Breast epithelium (tissue), 4 donors: ENCODE measurements at places on chromosomes 3 and 15.

- H3K4me3 ChIP-seq, result no peak overlapping the region
- H3K36me3 ChIP-seq, result no peaks in the 10 kb centered on the region
- no peak for DNase-seq
- no peaks in the 10 kb centered on the region for H3K27me3 ChIP-seq
- H3K27ac ChIP-seq, result no peak overlapping the region
Measured at GRCh38 chr3:49664300-49664699, 9.9 kb upstream of the APEH start.

DNA sequence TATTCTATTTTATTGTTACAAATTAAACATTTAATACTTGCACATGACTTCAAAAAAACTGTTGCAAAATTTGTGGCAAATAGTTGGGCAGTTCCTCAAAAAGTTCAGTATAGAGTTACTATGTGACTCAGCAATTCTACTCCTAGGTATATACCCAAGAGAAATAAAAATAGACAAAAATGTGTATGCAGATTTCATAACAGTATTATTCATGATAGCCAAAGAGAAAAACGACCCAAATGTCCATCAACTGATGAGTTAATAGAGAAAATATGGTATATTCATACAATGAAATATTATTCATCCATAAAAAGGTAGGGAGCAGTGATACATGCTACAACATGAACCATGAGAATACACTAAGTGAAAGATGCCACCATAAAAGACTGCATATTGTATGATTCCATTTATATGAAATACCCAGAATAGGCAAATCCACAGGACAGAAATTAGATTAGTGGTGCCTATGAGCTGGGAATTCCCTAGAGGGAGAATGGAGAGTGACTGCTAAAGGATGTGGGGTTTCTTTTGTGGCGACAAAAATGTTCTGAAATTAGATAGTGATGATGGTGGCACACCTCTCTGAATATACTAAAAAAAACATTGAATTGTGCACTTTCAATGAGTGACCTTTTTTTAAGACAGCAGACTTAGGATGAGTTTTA, 31.6 kb upstream of the CLASP2 start:
- no peak overlapping the region for H3K27ac ChIP-seq
- no peak for DNase-seq
- no peaks in the 10 kb centered on the region for H3K36me3 ChIP-seq
- no peak overlapping the region for H3K4me3 ChIP-seq

DNA sequence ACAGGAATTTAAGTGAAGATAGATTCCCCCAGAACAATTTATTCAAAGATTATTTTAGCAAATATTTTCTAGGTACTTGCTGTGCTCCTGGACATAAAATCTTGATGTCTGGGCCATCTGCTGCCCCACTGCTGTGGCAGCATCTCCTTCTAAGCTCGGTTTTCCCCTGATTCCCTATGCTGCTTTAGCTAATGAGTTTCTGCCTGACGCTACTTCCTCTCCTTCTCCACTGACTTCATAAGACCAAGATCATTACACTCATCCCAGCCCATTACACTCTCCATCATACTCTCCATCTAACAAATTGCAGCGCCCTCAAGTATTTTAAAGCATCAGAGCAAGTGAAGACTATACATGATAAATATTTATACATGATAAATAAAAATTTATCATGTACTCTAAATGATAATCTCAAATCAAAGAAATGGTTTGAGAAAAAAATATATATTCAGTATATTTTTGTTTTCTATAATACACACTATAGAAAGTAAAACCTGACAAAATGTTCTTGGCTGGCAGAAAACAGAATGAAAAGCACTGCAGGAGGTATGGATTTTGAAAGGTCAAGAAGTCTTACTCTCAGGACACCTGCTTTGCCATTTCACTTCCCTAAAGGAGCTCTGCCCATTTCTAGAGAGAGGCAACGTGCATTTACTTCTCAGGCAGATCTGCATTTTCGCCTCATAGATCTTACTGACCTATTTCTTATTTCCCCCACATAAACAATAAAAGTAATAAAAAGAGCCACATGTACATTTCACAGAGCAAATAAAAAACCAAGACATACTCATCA, 232.0 kb downstream of the KCNMB2 start:
- H3K36me3 ChIP-seq, result no peaks in the 10 kb centered on the region
- no peaks in the 10 kb centered on the region for H3K4me1 ChIP-seq
- H3K4me3 ChIP-seq, result no peak overlapping the region
- DNase-seq, result no peak

GRCh38 chr3:105367063-105367405, 325 bp downstream of the ALCAM start:
- H3K4me3 ChIP-seq, result peak overlapping the region; percentile 81
- H3K27me3 ChIP-seq, result no peaks in the 10 kb centered on the region
- H3K4me1 ChIP-seq, result no peaks in the 10 kb centered on the region
- no peak for DNase-seq
- H3K27ac ChIP-seq, result peak overlapping the region; percentile 90

- DNase-seq, result no peak
- H3K27ac ChIP-seq, result no peak overlapping the region
- H3K36me3 ChIP-seq, result no peaks in the 10 kb centered on the region
- H3K4me3 ChIP-seq, result no peak overlapping the region
- no peaks in the 10 kb centered on the region for H3K4me1 ChIP-seq
- no peaks in the 10 kb centered on the region for H3K27me3 ChIP-seq
Measured at GRCh38 chr3:139764069-139764905, 86.5 kb upstream of the NMNAT3 start.

DNA sequence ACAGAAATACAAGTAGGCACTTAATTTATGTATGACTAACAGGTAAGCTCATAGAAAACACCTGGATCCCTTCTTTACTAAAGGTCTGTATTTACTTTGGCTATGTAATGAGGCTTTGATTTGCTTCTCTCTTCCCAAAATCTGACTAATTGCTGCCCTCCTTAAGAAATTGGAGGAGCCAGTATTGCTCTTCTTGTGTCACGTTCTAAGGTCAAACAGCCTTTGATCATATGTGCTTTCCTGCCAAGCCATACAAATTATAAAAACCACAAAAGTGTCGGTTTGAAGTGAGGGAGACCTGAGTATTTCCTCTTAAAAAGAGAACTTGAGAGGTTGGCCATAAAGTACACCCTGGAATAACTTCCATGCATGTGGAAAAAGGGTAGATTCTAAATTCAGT, 112.1 kb upstream of the MB21D2 start:
- H3K4me1 ChIP-seq, result no peaks in the 10 kb centered on the region
- H3K36me3 ChIP-seq, result no peaks in the 10 kb centered on the region
- H3K27me3 ChIP-seq, result no peaks in the 10 kb centered on the region
- no peak for DNase-seq
- H3K4me3 ChIP-seq, result no peak overlapping the region

DNA sequence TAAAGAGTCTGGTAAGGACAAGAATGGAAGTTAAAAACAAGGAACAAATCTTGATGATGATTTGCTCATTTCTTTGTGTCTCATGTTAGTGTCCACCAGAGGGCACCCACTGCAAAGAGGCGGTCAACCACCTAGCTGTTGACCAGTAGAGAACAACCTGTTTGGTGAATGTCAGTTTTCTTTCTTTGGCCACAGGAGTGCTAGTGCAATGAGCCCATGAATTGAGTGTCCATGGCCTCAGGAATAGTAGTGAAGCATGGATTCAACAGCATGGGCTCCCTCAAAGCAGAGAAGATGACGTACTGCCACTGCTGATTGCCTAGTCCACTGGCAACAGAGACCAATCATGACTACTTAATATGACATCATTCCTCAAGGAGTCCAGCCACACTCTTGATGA, 10.7 kb upstream of the CNTN6 start:
- H3K4me1 ChIP-seq, result no peaks in the 10 kb centered on the region
- H3K4me3 ChIP-seq, result no peak overlapping the region
- H3K27me3 ChIP-seq, result no peaks in the 10 kb centered on the region
- H3K36me3 ChIP-seq, result no peaks in the 10 kb centered on the region
- peak; percentile 36 for DNase-seq

- H3K4me3 ChIP-seq, result no peak overlapping the region
- no peaks in the 10 kb centered on the region for H3K27me3 ChIP-seq
- H3K4me1 ChIP-seq, result no peaks in the 10 kb centered on the region
- H3K27ac ChIP-seq, result no peak overlapping the region
Measured at GRCh38 chr3:43852066-43852465, 161.3 kb downstream of the ABHD5 start.
